ENCODE measurements at places on chromosomes 11 and 22.

GRCh38 chr11:20315800-20316199 lies 47.7 kb upstream of the HTATIP2 start:
- no peak for DNase-seq

DNA sequence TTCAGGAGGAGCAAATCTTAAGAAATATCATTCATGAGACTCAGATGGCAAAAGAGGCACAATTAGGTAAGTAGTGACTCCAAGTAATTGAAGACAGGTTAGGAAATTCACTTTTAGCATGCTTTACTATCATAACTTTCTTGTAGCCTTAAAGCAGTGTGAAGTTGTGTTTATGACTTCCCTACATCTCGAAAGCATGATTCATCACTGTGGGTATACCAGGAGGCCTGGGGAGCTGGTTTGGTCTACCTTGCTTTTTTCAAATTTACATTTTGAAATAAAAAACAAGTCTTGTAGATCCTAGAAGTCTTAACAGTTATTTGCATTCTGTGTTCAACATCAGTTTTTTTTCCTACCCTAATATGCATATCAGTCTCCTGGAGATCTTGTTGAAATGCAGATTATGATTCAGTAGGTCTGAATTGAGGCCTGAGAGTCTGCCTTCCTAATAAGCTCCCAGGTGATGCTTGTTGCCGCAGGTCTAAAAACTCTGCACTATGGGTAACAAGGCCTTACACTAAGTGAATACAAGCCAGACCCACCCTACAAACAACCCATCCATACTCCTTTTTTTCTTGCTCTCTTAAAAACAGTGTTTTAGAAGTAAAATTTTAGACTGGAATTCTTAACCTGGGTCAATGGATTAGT lies 41.4 kb downstream of the TTC17 start:
- DNase-seq = no peak

GRCh38 chr11:94997437-94997836 lies 23.9 kb downstream of the KDM4D start:
- DNase-seq = no peak

DNA sequence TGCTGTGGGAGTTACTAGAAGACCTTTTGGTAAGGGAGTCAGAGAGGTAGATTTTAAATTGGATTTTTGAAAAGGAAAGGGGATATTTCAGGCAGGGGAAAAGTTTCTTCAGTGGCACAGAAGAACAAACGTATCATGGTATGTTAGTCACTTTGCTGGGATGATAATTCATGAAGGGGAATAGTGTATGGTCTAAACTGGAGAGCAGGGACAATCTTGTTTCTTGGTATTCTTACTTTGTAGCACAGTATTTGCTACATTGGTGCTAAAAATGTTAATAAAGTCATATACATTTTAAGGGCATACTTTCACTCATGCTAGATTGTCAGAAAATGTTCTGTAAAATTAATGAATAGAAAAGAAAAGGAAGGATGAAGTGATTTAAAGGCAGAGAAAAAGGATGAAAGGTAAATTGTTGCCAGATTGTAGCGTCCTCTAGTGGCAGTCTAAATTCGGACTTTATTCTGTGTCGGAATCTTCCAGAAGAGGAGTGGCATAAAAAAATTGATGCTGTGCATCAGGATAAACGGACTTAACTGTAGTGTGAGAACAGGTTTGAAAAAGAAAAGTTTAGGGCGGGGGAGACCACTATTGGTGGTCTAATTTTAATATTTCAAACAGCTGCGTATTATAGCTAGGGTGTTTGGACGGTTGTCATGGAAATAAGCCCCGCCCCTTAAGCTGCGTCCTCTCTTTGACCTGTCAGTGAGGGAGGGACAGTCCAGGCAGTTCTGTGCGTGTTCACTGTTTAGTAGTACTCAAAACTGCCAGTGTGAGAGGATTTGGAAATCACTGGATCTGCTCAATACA lies at the start of gene BCO2:
TSS of gene BCO2 (plus strand) at position 724 of the 810 bp plus-strand sequence. CDS start 90 bp downstream, outside the sequence.
- peak; percentile 82 for DNase-seq

- DNase-seq = no peak
These were observed 9.5 kb downstream of the STK33 start for GRCh38 chr11:8584511-8584910.

DNA sequence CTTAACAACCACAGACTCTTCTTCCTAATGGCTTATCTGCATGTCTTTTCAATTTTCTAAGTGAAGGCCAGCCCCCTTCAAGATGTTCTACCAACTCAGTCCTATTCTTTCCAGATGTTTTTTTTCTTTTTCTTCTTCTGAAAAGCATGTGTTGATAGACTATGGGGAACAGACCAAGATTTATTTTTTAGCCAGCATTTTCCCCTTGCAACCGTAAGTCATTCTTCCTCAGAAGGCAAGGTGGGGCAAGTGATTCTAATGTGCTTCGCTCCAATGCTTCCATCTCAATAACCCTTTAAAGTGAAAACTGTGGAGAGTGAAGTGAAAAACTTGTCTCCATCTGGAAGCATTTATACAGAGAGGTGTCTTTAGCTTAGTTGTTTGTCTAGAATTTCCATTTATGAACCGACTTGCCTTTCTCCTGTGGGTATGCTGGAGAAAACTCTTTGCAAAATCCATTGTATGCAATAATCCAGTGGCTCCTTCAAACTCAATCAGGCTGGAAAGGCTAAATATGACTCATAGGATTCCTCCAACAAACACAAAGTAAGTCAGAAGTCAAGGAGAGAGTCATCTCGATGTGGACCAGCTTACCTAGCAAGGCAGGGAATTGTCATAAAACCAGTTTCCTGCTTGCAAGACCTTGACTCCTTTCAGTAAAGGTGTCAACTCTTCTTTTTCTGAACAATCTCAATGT lies 83.7 kb downstream of the MAML2 start:
- DNase-seq = no peak

DNA sequence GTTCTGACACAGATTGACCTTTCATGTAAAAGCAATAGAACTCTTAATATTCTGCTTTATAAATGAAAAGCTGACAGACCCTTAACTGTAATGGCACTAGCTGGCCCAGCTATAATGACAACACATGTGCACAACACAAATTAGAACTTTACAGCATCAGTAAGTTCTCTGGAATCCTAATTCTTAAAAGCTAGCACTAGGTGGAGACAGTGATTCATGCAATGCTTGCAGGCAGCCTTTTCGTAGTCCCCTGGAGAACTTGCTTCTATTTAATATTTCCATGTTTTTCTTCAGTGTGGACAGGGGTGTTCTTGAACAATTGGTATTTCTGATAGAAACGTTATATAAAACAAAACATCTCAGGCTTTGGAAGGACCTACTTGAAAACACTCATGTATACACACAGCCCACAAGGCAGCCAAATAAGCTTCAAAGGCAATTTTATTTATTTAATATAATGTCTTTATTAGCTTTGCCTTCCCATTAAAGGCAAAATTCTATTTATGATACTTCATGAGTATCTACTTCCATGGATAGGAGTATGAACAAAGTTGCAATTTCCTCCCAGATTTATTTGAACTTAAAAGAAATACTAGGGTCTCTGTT lies 374.3 kb upstream of the MPPED2 start:
- DNase-seq = peak; percentile 28

GRCh38 chr11:74460065-74460464 lies 7.3 kb downstream of the KCNE3 start:
- DNase-seq = no peak

DNA sequence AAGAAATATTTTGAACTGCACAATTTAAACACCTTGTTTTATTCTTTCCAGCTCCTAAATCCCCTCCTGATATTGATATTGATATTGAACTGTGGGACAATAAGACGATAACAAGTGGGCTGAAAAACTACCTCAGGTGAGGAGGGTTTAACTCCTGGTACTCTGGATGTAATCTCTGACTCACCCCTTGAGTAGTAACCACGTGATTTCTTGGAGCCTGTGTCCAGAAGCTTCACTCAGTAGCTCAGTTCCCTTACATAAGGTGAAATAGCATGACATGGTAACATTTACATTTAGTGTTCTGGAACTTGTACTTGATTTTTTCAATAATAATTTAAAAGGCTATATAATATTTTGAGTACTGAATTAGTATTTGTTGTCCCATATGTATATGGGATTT lies 168.0 kb downstream of the PGR start:
- no peak for DNase-seq

DNA sequence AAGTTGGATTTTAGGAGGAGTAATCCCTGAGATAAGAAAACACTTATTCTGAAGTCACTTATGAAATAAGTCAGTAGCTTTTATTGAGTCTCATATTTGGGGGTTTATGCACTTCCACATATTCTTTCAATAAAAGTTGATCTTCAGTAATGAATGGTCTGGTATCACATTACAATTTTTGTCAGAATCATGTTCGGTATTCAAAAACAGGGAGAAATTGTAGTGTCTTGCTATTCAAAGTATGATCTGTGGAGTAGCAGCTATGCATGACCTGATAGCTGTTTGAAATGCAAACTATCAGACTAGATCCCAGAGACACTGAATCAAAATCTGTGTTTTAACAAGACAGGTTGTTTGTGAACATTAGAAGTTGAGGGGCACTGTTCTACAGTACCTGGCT lies 857.6 kb downstream of the METTL15 start:
- DNase-seq = no peak

GRCh38 chr22:46515208-46516111 lies 22.0 kb downstream of the CELSR1 start:
- no peak for DNase-seq

GRCh38 chr11:101759771-101760450 lies 154.9 kb upstream of the CEP126 start:
- peak; percentile 69 for DNase-seq

GRCh38 chr11:126695293-126695692 lies 305.3 kb downstream of the KIRREL3 start:
- no peak for DNase-seq

DNA sequence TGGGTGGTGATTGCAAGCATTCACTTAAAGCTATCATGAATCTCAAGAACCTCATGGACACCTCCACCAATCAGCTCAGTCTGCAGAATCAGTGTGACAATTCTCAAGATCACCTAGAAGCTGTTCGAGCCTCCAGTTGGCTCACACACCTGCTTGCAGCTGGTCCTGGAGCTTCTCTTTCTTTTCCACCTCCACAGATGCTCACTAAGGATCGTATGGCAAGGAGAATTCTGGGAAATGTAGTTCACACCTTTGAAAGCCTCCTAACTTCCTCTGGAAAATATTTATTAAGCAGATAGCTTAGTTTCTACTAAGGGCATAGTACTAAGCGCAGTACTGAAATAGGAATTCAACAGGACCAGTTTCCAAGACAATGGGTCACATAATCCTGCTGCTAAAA lies 26.2 kb downstream of the FSHB start:
- DNase-seq = no peak

DNA sequence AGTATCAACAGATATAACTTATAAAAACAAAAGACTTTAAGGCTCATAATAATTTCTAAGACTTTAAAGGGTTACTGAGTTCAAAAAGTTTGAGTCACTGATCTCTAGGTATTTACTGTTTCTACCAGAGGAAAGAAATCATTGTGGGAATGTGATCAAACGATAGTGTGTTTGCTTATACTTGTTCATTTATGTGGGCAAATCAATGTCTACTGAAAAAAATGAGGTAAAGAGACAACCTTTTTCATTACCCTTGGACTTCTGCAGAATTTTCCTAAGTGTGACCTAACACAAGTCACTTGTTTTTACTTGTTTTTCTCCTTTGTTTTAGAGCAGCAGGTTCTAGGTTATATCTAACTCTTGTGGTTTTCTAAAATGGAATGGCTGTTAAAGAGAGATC lies 65.4 kb downstream of the PRR5L start:
- DNase-seq = no peak

DNA sequence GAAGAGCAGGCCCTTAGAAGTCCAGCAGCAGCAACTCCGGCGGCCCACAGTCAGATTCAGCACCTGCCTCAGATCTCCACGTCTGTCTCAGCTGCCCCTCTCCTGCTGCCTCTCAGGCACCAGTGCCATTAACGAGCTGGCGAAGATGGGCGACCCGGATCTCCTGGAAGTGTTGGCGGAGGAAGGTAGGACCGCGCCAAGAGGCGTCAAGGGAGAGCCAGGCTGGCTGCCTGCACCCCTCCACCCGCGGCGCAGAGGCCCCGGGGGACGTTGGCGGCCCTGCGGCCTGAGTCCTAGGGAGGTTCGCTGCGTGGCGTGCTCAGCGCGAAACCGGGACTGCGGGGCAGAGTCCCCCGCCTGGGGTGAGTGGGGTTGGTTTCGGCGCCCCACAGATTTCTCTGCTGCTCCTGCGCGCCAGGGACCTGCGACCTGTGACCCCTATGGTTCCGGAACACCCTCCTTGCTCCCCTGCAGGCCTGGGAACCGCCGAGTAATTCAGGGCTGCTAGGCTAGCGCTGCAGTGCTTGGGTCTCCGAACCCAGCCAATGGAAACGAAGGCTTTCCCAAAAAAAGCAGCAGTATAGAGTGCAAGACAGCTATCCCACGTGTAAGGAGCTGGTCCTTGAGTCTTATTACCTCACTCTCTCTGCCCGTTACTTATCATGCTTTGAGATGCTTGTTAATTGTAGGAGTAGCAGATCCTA lies 615 bp downstream of the ANO5 start:
- peak; percentile 24 for DNase-seq

DNA sequence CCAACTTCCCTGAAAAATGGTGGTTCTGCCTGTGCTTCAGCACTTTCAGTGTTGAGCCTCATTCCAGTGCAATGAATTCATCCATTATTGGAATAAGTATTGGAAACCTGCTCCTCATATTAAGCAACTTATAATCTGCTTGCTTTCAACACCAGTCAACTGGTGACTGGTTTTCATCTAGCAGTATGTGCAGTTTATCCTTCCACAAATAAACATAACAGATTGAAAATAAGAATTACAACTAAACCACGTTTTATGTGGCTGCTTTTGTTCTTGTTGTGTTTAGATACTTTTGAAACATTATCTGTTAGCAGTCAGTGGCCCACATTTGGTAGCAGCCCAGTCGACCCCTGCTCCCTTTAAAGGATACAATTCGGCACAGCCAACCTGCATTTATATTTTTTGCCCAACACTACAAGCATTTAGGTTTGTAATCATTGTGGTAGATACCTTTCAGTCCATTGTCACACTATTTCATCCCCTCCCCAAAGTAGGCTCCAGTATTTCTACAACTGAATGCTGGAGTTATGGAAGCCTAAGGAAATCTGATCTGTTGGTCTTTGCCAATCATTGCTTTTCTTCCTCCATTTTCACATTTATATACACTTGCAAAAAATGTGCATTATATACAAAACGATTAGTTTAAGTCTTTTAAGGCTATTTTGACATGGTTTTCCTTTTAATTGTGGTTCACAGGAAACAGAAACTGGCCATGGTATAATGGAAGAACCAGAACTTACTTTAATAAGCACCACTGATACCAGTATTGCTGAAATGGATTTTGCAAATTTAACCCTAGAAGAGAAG lies 13.1 kb downstream of the TAF1D start:
- DNase-seq = no peak
